ENCODE measurements at places on chromosomes 7 and 10. TPM values are rescaled to one million over a fixed set of nuclear protein-coding genes. Genes with fewer than 3 reads are reported as not detected.

- DNase-seq: no peak
Measured at GRCh38 chr7:33711231-33712019, 193.9 kb upstream of the BMPER start.

- no peak for DNase-seq
Measured at GRCh38 chr10:113004069-113004618, 54.1 kb downstream of the TCF7L2 start.

DNA sequence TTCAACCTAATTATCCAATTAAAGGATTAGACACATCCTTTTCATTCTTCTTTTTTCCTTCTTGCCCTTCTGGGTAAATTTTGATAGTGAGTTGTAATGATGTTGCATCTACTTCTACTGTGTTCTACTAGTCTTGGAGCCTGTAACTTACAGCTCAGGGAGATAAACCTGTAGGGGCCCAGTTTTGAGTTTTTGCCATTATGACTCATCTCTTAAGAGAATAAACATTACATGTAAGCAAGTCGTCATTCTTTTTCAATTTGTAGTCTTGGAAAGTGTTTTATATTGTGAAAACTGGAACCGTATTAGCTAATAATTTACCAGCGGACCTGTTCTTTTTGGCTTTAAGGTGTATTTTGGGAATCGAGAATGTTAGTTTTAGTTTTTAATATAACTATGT, 89.7 kb upstream of the RPA3 start:
- peak; percentile 75 for DNase-seq

Gene SYT15B
- 0.07 TPM for total RNA-seq

Gene HMX2
- 1.1 TPM for total RNA-seq

- no peak for DNase-seq
Measured at GRCh38 chr10:32923134-32923533, 34.9 kb downstream of the ITGB1 start.

GRCh38 chr7:3415861-3416312, 114.8 kb downstream of the SDK1 start:
- no peak for DNase-seq

DNA sequence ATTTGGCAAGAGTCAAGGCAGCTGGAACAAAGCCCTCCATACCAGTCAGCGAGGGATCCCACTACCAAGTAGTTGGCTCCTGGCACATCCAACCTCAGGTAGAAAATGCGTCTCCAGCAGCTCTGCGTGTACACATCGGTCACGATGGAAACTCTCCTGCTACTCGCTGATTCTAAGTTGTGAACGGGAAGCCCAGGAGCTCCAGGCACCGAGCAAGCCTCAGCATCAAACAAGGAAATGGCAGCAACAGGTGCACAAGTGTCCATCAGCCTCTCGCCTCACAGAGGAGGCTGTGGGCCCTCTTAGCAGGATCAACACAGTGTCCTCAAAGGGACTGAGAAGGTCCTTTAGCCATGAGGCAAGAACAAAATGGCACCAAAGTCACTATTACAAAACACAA, 127.0 kb downstream of the TCERG1L start:
- no peak for DNase-seq

DNA sequence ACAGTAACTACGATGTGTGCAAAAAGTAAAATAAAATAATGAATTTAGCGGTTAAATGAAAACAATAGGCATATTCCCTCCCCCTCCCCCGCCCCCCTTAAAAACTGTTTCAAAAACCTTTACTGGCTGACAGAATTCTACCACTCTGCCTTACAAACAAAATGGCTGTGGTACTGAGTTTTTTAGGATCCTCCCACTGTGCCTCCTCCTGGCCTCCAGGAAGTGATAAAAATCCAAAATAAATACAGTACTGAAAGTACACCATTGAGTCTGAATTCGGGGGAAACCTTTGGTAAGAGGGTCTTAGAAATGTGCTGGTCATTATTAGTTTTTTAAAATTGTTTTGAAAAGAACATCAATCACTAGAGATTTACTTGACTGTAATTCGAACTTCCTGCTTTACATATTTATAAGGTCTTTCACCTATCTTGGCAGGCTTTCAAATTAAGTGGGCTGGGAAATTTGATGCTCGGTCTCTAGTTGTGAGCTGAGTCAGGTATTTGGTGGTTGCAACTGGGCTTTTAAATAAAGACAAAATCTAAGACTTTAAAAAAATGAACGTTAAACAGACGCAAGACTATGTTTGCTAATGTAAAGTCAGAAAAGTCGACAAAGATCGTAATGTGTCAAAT, 32.5 kb upstream of the EPC1 start:
- no peak for DNase-seq

Data from NCI-H460 (cell line).